Activated T-helper 17 cell treated with anti-CD3 and anti-CD28 coated beads, Interleukin-2, amount 50 U/mL, for 72 hours (primary cell): ENCODE measurements at places on chromosomes 1 and 21.

DNA sequence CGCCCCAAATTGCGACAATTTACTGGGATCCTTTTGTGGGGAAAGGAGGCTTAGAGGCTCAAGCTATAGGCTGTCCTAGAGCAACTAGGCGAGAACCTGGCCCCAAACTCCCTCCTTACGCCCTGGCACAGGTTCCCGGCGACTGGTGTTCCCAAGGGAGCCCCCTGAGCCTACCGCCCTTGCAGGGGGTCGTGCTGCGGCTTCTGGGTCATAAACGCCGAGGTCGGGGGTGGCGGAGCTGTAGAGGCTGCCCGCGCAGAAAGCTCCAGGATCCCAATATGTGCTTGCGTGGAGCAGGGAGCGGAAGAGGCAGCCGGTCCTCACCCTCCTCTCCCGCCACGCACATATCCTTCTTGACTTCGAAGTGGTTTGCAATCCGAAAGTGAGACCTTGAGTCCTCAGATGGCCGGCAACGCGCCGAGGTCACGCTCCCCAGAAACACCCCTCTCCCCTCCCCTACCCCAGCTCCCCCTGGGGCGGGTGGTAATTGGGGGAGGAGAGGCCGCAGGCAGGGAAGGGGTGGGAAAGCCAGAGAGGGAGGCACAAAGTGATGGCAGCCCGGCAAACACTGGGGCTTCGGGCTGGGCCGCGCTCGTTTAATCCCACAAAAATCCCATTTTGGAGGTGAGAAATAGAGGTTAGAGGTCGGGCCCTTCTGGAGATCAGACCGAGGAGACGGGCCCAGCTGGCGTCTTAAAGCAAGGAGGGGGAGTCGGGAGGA is 6.2 kb downstream of the SIM2 start:
- ATAC-seq = no peak

- ATAC-seq = no peak
Measured at GRCh38 chr21:26965040-26965906, 1.6 kb downstream of the ADAMTS5 start.

- peak; percentile 46 for ATAC-seq
Measured at GRCh38 chr1:24990779-24991641, 60.9 kb upstream of the RUNX3 start.

DNA sequence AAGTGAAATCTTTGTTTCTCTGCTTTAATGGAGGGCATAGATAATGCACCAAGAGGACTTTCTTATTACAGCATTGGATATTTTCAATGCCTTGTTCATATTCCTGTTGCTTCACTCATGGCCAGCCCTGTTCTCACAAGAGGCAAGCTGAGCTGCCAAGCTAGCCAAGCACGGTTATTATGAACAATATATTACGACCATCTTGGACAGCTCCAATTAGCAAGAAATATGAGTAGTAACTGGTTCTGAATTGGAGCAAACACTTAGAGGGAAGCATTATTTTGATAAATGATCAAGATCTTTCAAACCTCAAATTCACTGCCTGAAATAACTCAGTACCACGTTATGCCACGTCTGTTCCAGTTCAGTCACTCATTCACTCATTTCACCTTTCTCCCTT is 159.8 kb downstream of the SETD4 start:
- no peak for ATAC-seq

- no peak for ATAC-seq
Measured at GRCh38 chr1:44740179-44740617, 561 bp downstream of the KIF2C start.

DNA sequence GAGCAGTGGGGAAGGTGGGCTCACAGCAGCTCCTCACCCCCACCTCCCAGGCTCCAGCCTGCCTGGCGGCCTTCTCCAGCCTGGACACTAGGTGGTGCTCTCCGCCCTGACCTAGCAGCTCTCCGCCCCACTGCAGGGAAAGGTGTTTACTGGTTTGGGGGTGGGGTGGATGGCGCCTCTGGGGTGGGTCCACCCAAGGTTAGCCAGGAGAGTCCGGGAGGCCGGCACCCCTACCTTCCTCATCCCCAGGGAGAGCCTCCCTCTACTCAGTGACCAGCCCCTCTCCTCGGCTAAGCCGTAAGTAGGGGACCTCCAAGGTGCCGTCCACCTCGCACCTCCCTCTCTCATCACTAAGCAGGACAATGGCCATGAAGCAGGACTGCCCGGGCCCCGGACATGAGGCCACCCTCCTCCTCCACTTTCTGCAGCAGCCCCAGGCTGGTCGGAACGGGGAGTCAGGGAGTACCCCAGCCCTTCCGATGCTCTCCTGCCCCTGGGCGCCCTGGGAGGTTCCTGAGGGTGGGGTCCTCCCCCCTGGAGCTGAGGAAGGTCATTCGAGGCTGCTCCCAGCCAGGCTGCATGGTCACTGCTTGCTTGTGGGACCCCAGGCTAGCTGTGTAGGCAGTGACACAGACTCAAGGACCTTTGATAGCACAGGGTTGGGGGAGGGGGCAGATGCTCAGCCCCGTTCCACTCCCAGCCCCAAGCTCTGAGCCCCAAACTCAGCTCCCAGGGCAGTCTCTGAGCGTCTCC is 101.4 kb upstream of the VAMP3 start:
- peak; percentile 72 for ATAC-seq

DNA sequence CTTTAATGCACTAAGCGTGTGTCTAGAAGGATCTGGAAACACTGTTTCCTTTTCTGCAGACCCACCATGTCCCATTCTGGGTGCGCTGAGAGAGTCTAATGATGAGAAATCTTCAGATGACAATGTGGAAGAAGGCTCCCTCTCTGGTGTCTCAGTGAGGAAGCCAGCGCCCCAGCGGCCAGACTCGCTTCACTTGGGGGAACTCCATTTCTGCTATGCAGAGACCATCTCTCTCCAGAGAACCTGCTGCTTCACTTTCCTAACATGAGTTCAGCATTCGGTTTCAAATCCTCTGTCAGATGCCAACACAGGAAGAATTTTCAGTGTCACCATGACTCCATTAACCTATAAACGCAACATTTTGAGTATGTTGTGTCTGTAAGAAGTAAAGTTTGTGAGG is 121.8 kb downstream of the SYF2 start:
- ATAC-seq = no peak

DNA sequence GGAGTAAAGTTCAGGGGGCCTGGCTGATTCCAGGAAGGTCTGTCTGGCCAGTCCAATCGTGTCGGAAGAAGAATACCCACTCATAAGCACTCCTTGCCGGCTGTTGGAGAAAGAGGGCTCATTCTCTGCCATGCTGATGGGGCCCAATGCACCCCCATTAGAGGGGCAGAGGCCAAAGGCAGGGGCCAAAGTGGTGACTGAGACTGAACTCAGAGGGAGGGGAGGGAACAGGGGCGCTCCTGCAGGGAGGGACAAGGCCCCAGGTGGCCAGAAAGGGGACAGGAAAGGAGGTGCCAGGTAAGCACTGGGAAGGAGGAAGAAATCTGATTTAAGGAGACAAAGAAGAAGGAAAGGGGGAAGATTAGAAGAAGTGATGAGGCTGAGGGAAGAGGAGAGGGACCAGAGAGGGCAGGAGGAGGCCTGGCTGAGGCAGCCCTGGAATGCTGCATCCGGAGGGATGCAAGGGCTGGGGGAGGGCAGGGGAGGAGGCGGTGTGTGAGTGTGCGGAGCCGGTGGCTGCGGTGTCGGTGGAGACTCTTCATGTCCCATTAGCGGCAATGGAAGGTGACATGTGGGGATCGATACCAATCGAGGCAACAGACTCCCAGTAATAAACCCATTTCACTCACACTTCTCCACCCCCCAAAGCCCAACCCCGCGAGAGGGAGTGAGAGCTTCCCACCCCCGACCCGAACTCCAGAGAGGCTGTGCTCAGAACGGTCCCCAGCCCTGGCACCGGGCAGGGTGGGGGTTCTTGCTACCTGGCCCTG is 12.0 kb upstream of the ETV3L start:
- no peak for ATAC-seq

DNA sequence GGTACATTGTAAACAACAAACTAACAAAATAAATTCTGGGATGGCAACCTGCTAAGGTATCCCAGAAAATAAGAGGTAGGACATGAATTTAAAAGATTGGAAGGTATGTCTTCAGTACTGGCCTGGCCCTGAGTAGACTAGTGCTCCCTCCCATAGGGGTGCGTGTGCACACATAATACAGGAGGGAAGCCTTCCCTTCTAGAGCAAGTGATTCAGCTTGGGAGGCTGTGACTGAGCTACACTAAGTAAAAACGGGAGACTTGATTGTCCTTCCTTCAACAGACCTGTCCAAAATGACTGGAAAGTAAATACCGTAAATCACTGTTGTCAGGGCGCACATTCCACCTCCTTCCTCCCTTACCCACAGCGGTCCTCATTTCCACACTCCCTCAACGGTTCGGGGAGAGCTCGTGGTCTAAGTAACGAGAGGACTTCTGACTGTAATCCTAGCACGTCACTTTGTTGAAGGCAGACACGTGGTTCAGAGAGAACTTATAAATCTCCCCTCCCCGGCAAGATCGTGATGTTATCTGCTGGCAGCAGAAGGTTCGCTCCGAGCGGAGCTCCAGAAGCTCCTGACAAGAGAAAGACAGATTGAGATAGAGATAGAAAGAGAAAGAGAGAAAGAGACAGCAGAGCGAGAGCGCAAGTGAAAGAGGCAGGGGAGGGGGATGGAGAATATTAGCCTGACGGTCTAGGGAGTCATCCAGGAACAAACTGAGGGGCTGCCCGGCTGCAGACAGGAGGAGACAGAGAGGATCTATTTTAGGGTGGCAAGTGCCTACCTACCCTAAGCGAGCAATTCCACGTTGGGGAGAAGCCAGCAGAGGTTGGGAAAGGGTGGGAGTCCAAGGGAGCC is at the start of gene TGFB2:
Gene TGFB2 (plus strand): TSS at position 523 of the 859 bp plus-strand sequence. CDS start 1,366 bp downstream, outside the sequence.
- ATAC-seq = peak; percentile 62

GRCh38 chr1:70431874-70432273 is 20.8 kb downstream of the CTH start:
- no peak for ATAC-seq

- ATAC-seq = no peak
Measured at GRCh38 chr21:25584833-25585676, 22.2 kb downstream of the MRPL39 start.

- ATAC-seq = no peak
Measured at GRCh38 chr1:225004396-225004795, 74.9 kb downstream of the DNAH14 start.

DNA sequence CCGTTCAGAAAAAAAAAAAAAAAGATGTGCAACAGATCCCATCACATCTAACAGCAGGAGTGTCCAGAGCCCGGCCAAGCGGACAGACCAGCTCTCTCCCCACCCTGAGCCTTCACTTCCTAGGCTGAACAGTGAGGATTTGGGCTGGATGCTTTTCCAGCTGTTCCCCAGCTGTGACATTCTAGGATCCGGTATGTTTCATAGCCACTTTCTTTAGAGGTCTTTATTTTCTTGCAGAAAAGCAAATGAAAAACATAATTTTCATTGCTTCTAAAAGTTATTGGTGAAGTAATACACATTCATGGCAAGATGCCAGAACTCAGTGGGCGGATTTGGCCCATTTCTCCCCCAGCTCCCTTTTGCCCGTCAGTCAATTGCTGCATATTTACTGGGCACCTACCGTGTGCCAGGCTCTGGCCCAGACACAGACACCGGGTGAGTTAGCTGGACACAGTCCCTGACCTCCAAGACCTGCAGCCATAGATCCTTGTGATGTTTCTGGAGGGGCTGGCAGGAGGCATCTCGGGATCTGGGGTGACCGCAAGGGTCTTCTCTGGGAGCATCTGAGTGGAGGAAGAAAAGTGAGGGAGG is 213.7 kb upstream of the VAMP3 start:
- ATAC-seq = no peak

GRCh38 chr1:210246447-210246846 is 13.9 kb downstream of the SERTAD4 start:
- peak; percentile 70 for ATAC-seq

GRCh38 chr1:38037221-38037939 is 9.2 kb downstream of the POU3F1 start:
- no peak for ATAC-seq

DNA sequence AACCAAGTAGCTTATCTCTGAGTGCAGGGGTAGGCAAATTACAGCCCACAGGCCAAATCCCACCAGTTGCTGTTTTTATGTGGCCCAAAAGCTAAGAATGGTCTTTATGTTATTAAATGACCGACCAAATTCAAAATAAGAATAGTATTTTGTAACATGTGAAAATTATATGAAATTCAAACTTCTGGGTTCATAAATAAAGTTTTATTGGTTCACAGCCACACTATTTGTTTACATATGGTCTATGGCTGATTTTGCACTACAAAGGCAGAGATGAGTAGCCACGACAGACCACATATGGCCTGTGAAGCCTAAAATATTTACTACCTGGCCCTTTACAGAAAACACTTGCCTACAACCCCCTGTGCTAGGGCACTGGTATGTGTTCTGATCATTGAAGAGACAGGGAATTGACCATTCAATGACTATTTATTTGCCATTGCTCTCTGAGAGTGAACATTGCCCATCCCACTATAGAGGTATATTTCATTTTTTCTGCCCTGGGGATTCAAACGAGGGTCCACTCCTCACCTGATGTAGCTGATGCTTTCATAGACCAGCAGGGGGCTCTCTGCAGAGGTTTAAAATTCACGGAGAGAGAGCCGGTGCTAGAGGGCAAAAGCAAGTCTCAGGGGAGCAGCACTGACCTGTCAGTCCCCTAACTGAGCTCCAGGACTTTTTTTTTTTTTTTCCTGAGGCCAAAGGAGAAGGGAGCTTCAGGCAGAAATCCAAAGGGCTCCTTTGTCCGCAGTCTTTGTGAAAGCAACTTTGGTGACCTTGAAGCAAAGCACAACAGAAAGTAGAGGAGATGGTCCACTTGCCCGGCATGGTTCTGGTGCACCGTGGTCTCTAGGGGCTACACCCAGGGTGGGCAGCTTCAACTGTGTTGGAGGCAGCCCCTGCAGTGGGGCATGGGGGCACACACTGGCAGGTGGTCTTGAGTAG is 7.3 kb upstream of the GNL2 start:
- ATAC-seq = peak; percentile 44

- ATAC-seq = no peak
Measured at GRCh38 chr1:56501426-56501825, 77.9 kb downstream of the PLPP3 start.

GRCh38 chr1:170580636-170581440 is 48.9 kb downstream of the GORAB start:
- no peak for ATAC-seq
